ENCODE measurements at places on chromosomes 2 and 18.

DNA sequence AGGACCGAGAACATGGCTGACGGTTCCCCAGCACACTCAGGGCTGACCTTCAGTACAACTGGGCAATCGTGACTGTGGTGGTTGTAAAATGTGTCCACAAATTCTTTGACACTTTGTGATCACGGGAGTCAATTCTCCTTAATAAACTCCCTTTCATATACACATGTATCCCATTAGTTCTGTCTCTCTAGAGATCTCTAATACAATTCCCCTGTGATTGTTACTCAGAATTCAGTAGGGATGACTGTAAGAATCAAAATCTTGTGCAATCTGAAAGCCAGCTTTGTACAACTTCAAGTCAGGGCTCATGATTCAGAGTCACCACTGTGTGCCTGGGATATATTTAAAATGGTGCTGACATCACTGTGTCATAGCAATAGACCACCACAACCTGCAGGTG, 89.5 kb upstream of the LMAN1 start:
- no peaks in the 10 kb centered on the region for H3K36me3 ChIP-seq
- H3K27me3 ChIP-seq, result no peaks in the 10 kb centered on the region
- no peak overlapping the region for H3K27ac ChIP-seq
- no peak overlapping the region for H3K4me3 ChIP-seq

DNA sequence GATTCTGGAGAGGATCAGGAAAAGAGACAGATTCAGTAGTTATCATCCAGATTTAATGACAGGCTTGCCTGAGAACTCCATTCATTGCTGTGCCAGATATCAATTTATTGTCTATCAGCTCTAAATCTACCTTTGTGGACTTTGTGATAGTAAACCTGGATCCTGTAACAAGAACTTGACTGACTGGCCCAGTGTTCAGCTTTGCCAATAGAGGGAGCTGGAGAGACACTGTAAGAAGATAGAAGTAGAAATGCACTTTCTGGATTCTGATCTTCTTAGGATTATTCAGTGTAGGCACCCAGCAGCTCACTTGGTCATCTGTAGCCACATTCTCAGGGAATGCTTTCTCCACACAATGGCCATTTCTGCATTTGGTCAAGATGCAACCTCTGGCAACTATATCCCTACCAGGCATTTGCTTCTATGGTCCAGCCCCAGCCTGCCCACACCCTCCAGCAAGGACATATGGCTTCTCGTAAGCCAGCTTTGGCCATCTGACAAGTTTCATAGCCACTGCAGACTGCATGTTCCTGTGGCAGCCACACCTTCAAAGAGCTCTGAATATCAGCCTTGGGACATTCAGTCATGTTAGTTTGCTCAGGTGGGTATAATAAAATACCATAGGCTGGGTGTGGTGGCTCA, 6.1 kb upstream of the SERPINB8 start:
- no peaks in the 10 kb centered on the region for H3K4me1 ChIP-seq
- no peak overlapping the region for H3K4me3 ChIP-seq
- no peak overlapping the region for H3K27ac ChIP-seq
- no peak for DNase-seq
- no peaks in the 10 kb centered on the region for H3K36me3 ChIP-seq
- no peaks in the 10 kb centered on the region for H3K27me3 ChIP-seq

- H3K4me3 ChIP-seq, result no peak overlapping the region
- no peaks in the 10 kb centered on the region for H3K4me1 ChIP-seq
- H3K36me3 ChIP-seq, result no peaks in the 10 kb centered on the region
- H3K27me3 ChIP-seq, result no peaks in the 10 kb centered on the region
Measured at GRCh38 chr2:239118675-239119211, 270.9 kb downstream of the TWIST2 start.

GRCh38 chr2:161976295-161976694, 97.7 kb downstream of the DPP4 start:
- no peak for DNase-seq
- no peak overlapping the region for H3K4me3 ChIP-seq
- H3K36me3 ChIP-seq, result no peaks in the 10 kb centered on the region
- no peaks in the 10 kb centered on the region for H3K4me1 ChIP-seq
- H3K27ac ChIP-seq, result no peak overlapping the region
- no peaks in the 10 kb centered on the region for H3K27me3 ChIP-seq

GRCh38 chr2:49801898-49802450, 647.7 kb upstream of the FSHR start:
- no peaks in the 10 kb centered on the region for H3K27me3 ChIP-seq
- no peak overlapping the region for H3K4me3 ChIP-seq
- DNase-seq, result no peak
- no peaks in the 10 kb centered on the region for H3K4me1 ChIP-seq
- no peak overlapping the region for H3K27ac ChIP-seq
- no peaks in the 10 kb centered on the region for H3K36me3 ChIP-seq

GRCh38 chr2:238102865-238103264, 2.7 kb downstream of the ESPNL start:
- H3K36me3 ChIP-seq, result no peaks in the 10 kb centered on the region
- DNase-seq, result no peak
- no peak overlapping the region for H3K4me3 ChIP-seq
- H3K27ac ChIP-seq, result no peak overlapping the region

DNA sequence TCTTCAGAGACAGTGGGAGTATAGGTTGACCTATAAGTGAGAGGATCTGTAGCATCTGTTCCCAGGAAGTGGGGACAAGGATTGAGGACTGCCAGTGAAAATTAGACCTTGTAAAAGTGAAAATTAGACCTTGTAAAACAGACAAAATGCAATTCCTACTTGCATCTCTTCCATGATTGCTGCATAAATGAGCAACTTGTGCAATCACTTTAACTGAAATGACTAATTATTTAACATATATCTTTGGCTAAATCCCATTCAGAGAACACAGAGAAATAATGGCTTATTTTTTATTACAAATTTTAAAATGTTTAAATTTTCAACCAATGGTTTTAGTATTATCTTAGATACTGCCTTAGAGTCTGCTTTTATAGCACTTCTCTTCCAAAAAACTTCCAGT, 67.2 kb upstream of the NABP1 start:
- H3K4me3 ChIP-seq, result no peak overlapping the region
- no peak for DNase-seq
- H3K27ac ChIP-seq, result no peak overlapping the region
- no peaks in the 10 kb centered on the region for H3K36me3 ChIP-seq
- no peaks in the 10 kb centered on the region for H3K4me1 ChIP-seq

DNA sequence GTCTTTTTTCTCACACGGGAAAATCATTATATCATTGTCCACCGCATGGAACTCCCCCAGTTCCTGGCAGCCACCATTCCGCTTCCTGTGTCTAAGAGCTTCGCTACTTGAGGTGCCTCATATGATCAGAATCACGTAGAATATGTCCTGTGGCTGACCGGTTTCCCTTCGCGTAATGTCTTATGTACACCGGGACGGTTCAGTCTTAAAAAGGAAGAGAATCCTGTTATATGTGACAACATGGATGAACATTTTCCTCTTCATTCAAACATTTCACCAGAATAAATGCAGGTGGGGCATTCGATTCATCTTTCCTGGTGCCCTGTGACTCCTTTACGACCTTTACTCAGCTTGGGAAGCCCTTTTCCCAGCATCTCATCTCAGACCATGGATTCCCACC, 131.7 kb upstream of the TWIST2 start:
- no peaks in the 10 kb centered on the region for H3K27me3 ChIP-seq
- H3K4me1 ChIP-seq, result peaks cover 4% of the 10 kb centered on the region
- H3K4me3 ChIP-seq, result no peak overlapping the region
- H3K27ac ChIP-seq, result no peak overlapping the region

GRCh38 chr2:52083214-52083613, 1051.3 kb upstream of the NRXN1 start:
- DNase-seq, result no peak
- no peak overlapping the region for H3K4me3 ChIP-seq
- no peaks in the 10 kb centered on the region for H3K27me3 ChIP-seq
- H3K4me1 ChIP-seq, result no peaks in the 10 kb centered on the region
- no peak overlapping the region for H3K27ac ChIP-seq

DNA sequence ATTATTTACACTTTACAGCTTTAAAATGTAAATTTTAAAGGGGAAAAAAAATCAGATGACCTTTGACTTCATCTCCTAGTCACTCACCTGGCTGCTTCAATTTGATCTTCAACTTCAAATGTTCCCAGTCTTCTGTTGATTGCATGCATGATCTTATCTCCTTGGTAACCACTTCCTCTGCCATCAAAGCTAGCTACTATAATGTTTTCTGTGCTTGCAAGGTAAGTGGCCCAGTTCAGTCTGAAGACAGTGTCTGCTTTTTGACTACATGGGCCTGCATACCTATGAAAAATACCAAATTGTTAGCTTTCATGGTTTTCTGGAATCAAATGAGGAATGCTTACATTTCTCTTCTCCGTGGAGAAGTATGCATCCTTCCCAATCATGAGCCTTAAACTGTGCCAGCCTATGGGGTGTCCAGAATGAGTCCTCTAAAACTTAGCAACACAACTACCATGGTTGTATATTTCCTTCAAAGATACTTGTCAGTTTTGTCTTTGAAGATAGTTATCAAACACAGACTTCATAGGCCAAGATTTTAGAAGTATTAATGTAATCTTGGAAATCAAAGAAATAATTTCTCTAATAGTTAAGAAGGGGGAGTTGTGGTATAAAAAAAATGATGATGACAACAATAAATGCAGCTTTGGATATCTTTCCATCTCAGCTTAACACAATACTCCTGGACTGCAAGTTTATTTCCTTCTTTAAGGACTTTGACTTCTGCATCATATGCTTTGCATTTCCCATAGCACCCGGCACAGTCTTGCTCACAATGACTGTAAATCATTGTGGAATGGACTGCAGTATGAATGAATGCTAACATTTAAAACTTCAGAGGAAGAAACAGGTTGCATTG, 62.1 kb downstream of the DPP4 start:
- no peak overlapping the region for H3K4me3 ChIP-seq
- H3K27me3 ChIP-seq, result no peaks in the 10 kb centered on the region
- H3K27ac ChIP-seq, result no peak overlapping the region
- DNase-seq, result no peak

GRCh38 chr18:48363175-48363574, 46.0 kb downstream of the ZBTB7C start:
- H3K27me3 ChIP-seq, result no peaks in the 10 kb centered on the region
- H3K27ac ChIP-seq, result no peak overlapping the region
- DNase-seq, result no peak
- no peaks in the 10 kb centered on the region for H3K4me1 ChIP-seq
- no peaks in the 10 kb centered on the region for H3K36me3 ChIP-seq

- H3K4me1 ChIP-seq, result no peaks in the 10 kb centered on the region
- no peak overlapping the region for H3K4me3 ChIP-seq
- no peaks in the 10 kb centered on the region for H3K36me3 ChIP-seq
- no peak for DNase-seq
- no peaks in the 10 kb centered on the region for H3K27me3 ChIP-seq
Measured at GRCh38 chr18:35141077-35141476, 99.8 kb upstream of the ZNF397 start.

All from thoracic aorta (tissue), 2 donors.